ENCODE measurements at places on chromosomes 13 and 19.

- ATAC-seq = no peak
These were observed 71.8 kb downstream of the TNFSF11 start for GRCh38 chr13:42645717-42646116.

GRCh38 chr13:59950266-59950665, 213.5 kb downstream of the DIAPH3 start:
- no peak for ATAC-seq

DNA sequence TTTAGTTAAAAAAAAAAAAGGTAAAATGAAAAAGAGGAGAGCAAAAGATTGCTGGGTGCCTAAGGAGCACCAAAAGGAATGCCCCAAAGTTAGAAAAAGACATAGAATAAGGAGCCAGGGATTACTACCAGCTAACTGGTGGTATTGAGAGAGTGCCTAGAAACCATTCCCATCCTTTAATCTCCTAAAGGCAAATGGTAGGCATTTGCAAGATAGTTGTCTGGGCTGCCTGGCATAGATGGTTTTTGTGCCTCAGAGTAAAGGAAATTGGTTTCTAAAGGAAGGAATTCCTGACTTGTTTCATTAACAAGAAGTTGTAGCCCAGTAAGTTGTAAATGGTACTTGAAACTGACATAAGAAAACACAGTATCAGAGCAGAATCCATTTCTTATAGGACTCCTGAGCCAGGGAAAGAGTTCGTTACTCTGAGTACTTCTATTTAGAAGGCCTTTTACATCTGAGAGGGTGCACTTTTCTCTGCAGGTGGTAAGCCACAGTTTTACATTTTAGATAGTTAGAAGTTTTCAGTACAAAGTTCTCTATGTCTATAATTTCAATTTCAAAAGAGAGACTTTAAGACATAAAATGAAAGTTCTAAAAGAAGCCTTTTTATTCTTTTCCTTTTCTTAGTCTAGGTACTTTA, 92.6 kb downstream of the OLFM4 start:
- ATAC-seq = no peak

DNA sequence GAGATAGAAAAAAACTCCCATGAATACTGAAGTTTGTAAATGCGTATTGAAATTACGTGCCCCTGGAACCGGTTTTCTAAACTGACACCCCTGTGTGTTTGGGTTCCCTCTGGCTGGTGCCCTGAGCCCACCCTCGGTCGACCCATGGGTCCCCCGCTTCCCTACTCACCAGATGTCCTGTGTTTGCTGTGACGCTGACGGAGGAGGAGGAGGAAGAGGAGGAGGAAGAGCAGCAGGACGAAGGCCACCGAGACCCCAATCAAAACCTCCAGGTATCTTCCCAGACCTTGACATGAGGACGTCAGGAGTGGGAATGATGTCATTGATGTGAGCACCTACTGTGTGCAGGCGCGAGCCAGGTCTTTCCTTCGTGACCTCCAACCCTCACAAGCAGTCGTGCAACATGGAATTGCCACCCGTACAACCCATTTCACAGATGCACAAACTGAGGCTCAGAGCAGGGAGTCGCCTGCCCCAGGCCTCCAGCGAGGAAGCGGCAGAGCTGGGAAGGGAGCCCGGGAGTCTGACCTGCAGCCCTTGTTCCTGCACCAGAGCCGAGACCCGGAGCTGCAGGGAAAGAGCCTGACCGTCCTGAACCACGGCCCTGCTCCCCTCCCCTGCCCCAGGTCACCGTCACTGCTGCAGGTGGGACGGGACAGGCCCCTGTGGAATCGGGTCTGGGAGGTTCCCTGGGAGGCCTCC, 3.7 kb downstream of the LILRB3 start:
- no peak for ATAC-seq

Data from gastroesophageal sphincter (tissue), 4 donors.